ENCODE measurements at places on chromosomes 1 and 21.

DNA sequence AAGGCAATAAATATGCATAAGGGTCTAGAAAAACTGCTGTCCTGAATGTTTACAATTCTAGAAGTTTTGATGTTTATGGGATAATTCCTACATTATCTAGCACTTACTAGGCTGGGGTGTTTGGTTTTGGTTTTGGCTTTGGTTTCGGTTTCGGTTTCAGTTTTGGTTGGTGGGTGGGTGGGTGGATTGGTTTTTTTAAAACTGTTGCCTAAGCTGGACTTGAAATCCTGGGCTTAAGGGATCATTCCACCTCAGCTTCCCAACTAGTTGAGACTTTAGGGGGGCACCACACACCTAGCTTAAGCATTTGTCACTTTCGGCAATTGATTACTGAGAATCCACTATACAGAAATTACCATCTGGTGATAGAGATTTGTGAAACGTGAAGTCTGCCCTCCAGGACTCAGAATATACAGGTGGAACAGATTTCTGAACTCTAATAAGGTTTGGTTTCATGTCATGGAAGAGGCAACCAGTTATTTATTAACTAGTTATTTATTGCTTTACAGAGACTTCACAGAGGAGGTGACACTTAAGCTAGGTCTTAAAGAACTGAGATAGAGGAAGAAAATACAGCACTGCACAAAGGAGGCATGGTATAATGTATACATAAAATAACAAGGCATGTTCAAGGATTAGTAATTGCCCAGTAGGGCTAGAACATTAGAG is 69.6 kb downstream of the PIK3R3 start:
- DNase-seq, result peak; percentile 57

DNA sequence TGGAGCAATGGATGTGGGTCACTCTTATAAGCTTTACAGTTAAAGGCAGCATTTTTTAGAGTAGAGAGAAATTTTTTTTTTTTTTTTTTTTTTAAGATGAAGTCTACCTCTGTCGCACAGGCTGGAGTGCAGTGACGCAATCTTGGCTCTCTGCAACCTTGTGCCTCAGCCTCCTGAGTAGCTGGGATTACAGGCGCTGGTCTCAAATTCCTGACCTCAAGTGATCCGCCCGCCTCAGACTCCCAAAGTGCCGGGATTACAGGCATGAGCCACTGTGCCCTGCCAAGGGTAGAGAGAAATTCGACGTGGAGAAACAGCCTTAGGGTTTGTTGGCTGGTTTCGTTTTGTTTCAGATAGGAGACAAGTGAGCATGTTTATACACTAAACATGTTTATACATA is 594.2 kb upstream of the ADAMTS5 start:
- DNase-seq, result no peak

DNA sequence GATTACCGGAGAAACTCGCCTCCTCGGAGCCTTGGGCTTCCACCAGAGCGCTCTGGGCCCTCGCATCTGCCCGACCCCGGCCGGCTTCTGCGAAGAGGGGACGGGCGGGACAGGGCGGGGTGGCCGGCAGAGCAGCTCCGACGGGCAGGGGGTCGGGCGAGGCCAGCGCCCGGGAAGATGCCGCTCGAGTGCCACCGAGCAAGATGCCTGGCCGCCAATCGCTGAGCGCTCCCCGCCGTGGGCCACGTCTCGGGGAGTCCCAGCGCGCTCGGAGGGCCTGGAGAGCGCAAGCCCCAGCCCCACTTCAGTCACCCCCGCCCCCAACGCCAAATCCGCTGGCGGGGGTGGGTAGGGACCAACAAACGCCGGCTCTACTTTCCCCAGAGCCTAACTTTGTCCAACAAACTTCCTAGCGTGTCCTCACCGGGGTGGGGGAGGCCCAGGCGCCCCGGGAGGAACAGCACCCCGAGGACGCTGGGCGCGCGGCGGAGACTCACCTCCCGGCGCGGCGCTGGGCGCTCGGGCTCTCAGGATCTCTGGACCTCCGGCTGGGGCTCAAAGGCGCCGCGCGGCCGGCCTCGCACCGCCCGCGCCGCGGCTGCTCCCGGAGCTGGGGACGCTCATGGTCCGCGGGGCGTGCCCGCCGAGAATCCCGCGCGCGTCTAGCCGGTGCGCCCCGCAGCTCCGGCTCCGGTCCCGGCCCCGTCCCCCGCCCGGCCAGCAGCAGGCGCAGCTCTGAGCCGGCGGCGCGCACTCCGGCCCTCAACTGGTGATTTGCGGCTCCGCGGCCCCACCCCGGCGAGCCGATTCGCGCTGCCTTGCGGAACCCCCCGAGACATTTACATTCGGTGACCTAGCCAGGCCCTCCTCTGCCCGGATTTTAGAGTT is at the start of gene BCAR3:
Gene BCAR3 (minus strand): TSS at position 737 of the 888 bp plus-strand sequence. CDS start 6,907 bp downstream, outside the sequence.
- no peak for DNase-seq

DNA sequence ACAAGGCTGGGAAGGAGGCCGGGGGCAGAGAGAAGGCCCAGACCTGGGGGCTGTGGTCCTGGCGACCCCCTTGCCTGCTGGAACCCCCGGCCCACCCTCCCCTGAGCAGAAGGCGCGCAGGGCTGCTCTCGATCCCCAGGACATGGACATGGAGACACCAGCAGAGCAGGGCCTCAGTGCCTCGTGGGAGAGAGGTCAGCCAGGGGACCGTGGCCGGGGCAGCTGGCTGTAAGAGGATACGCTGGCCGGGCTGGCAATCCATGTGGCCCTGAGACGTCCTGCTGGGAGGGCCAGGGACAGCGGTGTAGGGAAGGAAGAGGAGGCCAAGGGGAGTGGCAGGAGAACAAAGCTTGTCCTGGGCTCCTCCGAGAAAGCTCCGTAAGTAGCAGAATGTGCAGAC is 132.2 kb downstream of the CASZ1 start:
- DNase-seq, result no peak

- DNase-seq, result no peak
Observed at GRCh38 chr1:203316626-203317093, 11.3 kb downstream of the BTG2 start.

DNA sequence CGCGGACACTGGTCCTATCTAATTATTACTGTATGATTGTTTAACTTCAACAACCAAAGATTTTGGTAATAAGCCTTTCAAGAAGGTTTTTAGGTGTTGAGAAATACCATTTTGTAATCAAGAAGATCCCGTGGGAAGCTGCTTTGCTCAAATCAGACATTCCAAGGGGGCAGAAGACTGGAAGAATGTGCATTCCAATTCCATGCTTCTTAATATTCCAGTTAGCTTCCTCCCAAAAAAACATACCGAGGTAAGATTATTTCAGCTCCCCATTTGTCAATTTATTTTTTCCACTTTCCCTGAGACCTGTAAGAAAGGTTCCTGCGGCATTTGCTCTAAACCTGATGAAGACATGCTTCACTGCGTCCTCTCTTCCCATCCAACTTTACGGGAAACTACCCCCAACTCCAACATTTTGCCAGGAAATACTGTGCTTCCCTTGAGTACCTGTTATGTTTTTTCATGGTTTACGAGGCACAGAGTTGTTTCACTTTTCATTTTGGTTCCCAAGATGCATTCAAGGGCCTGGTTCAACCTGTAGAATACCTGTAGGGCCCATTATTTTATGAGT is 4.1 kb downstream of the CNN3 start:
- no peak for DNase-seq

GRCh38 chr21:45470087-45470515 is 65.1 kb downstream of the COL18A1 start:
- DNase-seq, result no peak

DNA sequence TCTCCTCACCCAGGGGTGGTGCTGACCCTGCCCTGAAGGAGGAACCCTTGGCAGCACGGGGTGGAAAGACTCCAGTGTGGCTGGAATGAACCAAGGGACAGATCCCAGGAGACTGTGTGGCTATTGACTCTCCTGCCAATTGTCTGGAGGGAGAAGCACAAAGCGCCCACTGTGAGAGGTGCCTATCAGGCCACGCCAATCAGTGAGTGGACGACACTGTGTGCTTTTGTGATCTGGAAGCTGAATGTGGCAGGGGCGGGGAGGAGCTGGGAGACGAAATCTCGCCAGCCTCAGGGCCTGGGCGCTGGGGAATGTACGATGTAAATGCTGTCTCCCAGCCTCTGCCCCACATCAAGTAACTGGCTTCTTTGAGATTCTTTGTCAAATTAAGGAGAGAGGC is 167.1 kb downstream of the ZBTB18 start:
- DNase-seq, result no peak

- no peak for DNase-seq
Observed at GRCh38 chr1:197001828-197002227, 24.5 kb downstream of the CFHR5 start.

DNA sequence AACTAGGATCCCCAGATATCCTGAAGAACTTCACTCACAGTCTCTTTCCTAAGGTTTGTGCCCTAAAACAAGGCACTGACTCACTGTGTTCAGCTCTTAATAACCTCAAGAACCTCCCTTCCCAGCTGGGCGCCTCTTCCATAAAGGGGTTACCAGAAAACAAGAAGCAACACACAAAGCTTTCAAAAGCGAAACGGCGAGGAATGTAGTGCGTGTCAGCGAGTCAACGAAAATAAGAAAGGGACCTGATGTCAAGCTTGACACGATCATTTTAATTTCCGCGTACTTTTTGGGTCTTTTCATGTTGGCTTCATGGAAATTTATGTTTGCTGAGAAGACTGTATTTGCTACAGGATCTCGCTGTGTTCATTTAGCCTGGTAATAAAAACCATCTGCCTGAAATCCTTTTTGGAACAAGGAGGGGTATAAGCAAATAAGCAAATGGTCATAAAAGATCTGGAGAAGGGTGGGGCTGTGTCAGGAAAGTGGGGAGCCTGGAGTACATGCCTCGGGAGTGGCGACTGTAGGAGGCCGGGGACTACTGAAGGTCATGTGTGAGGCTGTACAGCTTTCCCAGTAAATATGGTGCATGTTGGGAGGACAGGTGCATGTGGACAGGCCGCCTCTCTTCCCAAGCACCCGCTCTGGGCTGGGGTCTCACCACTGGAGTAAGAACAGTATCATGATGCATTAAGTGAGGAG is 11.4 kb upstream of the CLDN14 start:
- no peak for DNase-seq

DNA sequence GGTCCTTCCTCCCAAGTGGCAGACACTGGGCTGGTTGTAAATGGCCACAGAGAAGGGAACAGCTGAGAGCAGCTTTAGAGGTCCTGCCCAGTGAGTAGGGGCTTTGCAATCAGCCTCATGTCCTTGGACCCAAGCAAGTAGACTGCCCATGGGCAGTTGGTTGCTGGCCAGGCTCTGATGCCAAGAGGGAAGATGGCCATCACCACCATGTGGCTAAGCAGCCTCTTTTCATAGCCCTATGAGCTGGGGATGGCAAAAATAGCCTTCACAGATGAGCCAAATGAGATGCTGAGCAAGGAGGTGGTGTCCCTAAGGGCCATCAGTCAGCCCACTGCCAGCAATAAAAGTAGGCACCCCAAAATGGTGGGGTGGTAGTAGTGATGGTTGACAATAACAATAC is 3.2 kb downstream of the DISP3 start:
- no peak for DNase-seq

- DNase-seq, result no peak
Observed at GRCh38 chr1:119331915-119332314, 36.7 kb upstream of the HAO2 start.

- no peak for DNase-seq
Observed at GRCh38 chr1:28329395-28330153, 734 bp downstream of the MED18 start.

- no peak for DNase-seq
Observed at GRCh38 chr1:117336088-117336817, 31.0 kb upstream of the MAN1A2 start.

- DNase-seq, result no peak
Observed at GRCh38 chr21:33643658-33644311, 1.5 kb downstream of the ITSN1 start.

DNA sequence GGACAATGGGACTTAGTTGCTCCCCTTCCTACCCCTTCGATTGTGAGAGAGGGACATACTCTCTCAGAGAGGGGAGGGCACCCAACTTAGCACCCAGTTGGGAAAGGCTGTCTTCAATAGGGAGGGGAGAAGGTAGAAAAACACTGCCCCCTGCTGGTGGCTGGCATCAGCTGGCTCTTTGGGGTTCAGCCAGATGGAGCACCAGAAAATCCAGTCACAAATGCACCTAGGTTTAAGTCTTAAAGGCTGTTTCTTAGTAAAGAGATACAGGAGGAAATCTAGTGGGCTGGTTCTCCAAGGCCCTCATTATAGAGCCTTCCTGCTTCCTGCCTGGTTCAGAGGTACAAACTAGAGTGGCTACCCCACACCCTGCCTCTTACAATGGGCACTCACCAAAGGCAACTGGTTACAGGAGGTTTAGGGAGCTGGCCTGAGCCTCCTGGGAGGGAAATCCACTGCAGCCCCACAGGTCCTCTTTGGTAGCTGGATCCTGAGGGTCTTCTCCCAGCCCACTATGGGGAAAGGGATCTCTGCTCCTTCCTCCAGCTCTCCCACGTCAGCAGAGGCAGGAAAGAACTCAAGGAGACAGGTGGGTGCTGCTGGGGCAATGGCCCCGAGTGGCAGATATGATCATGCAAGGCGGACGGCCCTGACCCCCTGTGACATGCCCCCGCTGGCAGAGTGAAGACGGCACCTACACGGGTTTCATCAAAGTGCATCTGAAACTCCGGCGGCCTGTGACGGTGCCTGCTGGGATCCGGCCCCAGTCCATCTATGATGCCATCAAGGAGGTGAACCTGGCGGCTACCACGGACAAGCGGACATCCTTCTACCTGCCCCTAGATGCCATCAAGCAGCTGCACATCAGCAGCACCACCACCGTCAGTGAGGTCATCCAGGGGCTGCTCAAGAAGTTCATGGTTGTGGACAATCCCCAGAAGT is 28.3 kb downstream of the EIF2D start:
- DNase-seq, result peak; percentile 91

DNA sequence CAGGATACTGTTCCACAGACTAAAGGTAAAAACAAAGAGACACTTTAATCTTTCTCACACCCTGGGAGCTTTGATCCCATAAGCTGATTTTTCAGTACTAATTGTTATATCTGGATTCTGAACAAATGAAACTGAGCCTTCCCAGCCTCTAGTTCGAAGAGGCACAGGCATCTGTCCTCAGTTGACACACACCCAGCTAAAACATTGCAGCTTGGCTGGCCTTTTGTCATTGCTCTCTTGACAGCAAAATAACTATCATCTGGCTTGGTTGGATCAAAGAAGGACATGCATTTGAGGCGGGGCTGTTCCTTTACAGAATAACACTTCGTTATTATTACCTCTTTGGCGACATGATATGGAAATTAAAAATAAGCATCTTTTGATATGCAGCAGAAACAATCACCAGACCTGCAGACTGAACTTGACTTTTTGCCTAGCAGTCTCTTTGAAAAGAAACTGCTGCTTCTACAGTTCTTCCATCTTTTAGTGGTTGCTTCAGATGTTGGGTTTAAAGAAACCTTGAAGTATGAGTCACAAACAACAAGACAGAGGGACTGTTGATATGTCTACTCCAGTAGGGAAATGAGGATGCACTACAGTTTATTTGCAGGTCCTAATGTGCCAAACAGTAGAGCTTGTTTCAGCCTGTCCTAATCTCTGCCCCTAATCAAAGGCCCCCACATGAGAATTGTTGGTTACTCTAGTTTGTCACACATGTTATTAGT is 166.5 kb downstream of the TPR start:
- DNase-seq, result no peak

GRCh38 chr1:2350501-2350900 is 40.9 kb downstream of the MORN1 start:
- no peak for DNase-seq

GRCh38 chr21:29258626-29259338 is 39.9 kb upstream of the BACH1 start:
- DNase-seq, result no peak

GRCh38 chr1:247277191-247277590 is 21.3 kb downstream of the VN1R5 start:
- no peak for DNase-seq

- DNase-seq, result no peak
Observed at GRCh38 chr1:232386294-232386693, 243.6 kb downstream of the SIPA1L2 start.

GRCh38 chr1:119219711-119220110 is 79.3 kb upstream of the WARS2 start:
- no peak for DNase-seq

Measured in activated T-cell treated with anti-CD3 and anti-CD28 coated beads, Interleukin-2, amount 50 U/mL, for 48 hours (primary cell).